Thyroid gland (tissue), 4 donors: ENCODE measurements at places on chromosomes 11 and 22. TPM values are rescaled to one million over a fixed set of nuclear protein-coding genes. Genes with fewer than 3 reads are reported as not detected.

CCDC81 gene
- total RNA-seq: 4.5 TPM

TRIM51 gene
- total RNA-seq: not detected

GRCh38 chr22:50114221-50115021 is 24.6 kb downstream of the MOV10L1 start:
- peak; percentile 61 for DNase-seq

DNA sequence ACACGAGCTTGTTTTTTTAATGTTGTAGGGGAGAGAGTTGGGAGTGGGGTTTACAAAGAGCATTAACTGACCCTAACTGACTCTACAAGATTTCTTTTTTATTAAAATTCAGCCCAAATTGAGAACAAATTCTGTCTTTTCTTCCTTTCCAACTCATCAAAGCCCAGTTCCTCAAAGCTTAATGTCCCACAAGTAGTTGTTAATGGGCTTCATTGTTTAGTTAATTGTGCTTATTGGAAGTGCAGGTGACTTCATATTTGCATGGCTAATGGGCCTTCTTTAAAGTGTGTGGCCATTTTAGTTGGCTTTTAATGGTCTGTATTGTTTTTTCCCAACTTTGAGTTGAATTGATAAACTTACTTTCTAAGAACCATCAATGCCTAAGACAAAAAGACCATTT is 39.8 kb downstream of the MPPED2 start:
- no peak for DNase-seq
